Osteoblast (primary cell): ENCODE measurements at places on chromosomes 4 and X.

DNA sequence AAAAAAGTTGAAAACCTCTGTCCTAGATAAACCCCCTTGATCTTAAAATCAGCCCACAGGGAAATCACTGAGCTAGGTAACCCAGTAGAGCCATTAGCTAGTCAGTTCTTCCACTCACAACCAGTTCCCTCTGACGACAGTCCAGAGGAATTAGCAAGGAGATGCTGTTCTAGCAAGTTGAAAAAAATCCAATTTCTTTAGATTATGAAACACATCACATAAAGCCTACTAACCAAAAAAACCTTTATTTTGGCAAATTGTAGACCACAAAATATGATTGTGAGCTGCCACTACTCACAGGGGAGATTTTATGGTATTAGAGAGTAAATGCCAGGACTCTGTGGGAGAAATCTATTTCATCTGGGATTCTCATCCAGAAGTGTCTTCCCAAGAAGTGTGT is 22.6 kb downstream of the ADAMTS3 start:
- DNase-seq: no peak

DNA sequence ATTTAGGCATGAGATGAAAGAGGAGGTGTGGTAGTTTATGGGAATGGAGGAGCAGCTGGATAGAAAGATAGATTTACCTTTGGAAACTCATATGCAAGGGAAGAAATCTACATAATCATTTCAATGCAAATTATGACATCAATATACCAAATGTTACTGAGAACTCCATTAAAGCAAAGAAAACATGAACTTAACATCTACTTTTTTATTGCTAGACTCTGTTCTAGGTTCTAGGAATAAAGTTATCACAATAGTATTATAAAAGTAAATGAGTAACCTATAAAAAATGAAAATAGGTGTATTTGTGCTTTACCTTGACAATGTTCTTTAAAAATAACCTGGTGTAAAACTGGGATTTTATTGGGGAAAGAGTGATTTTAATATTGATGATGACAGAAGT is 221.6 kb upstream of the SLIT2 start:
- no peak for DNase-seq

DNA sequence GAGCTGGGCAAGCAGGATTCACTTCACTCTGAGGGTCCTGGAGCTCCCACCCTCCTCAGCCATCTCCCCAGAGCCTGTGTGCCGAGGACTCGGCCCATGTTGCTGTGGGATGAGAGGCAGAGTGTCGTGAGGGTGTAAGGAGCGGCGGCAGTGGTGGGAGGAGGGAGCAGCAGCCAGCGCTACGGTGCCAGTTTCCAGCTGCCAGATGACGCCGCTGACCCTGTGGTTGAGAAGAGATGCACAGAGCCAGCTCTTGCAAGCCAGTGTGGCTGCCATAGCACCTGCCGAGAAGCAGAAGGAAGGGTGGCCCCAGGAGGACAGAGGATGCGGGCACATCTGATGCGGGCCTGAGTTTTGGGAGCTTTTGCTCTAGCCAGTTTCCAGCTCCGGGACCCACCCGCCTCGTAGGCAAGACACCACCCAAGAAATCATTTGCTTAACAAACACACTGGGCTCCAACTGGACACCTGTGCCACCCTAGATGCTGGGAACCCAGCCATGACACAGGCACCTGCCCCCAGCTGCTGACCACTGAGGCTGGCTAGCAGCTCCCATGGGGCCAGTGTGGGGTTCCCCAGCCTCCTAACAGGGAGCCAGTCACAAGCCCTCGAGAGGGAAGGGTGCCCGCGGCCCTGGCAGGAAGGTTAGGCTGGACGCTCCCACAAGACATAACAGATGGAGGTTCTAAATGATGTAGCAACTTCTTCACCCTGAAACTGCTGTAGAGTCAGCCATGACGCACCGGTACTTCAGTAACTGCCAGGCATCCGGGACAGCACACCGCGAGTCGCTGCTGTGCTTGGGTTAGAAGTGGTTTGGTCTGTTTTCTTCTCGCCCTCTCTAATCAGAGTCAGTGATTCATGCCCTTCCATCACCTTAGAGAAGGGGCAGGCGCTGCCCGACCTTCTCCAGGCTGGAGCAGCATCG is 8.9 kb downstream of the MSANTD1 start:
- DNase-seq: peak; percentile 98

GRCh38 chr4:169933531-169933930 is 92.7 kb downstream of the MFAP3L start:
- no peak for DNase-seq

GRCh38 chrX:153635788-153636668 is 11.0 kb upstream of the DUSP9 start:
- DNase-seq: peak; percentile 93

DNA sequence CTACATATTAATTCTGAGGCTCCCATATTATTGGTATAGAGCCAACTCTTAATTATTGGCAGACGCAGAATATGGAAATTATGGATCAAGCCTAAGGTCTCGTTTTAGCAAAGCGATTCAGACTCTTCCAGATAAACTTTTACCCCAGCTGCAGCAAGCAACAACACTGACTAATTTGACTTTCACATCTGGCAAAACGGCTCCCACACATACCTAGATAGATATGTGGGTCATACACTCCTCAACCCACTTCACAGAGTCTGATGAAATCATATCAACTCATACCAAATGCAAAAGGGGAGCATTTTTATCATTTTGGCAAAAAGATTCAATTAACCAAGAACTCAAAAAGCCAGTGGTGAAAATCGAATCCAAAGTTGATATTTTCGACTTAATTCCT is 36.3 kb upstream of the KDR start:
- no peak for DNase-seq

- DNase-seq: no peak
Measured at GRCh38 chr4:27000820-27001219, 140.2 kb downstream of the STIM2 start.

DNA sequence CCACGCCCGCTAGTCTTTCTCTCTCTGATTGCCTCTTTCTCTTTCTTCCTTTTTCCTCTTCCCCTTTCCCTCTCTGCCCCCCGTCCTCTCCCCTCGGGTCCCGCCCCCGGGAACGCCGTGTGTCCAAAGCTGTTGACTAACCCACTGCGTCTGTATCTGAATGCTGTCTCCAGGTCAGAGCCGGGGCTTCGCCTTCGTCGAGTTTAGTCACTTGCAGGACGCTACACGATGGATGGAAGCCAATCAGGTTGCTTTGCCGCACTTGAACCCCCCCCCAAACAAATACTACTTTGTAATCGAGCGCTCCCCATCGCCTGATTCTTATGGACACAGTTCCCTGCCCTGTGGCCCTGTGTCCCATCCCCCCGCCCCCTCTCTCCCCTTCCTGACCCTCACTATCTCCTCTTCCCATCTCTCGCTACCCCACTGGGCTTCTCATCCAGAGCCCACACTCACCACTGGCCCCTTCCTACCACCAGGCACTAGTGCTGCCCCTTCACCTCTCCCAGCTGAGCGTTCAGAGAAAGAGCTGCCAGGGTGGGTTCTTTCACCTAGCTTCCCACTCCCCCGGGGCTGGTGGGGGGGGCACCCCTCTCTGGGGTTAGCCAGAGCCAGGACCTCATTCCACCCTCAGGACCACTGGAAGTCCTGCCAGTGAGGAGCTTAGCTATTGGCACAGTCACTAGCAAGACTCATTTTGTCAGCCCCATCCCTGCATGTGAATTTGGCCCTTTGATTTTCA is 18.6 kb upstream of the UBA1 start:
- peak; percentile 83 for DNase-seq

GRCh38 chrX:136574548-136574947 is 42.5 kb downstream of the VGLL1 start:
- no peak for DNase-seq

DNA sequence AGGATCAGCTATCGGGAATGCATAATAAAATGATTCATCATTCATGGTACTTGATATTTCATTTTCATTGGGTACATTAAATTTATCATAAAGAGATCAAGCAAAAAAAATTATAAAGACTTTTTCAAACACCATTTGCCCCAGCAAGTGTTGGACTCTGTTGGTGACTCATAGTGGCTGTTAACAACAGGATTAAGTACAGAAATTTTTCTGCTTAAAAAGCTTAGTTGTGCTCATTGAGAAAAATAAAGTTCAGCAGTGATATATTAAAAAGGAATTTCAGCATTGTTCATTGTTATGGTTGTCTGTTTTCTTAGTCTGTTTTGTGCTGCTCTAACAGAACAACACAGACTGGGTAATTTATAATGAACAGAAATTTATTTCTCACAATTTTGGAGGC is 86.2 kb upstream of the PCDH10 start:
- DNase-seq: no peak

GRCh38 chr4:121462660-121463261 is 81.9 kb upstream of the QRFPR start:
- no peak for DNase-seq

DNA sequence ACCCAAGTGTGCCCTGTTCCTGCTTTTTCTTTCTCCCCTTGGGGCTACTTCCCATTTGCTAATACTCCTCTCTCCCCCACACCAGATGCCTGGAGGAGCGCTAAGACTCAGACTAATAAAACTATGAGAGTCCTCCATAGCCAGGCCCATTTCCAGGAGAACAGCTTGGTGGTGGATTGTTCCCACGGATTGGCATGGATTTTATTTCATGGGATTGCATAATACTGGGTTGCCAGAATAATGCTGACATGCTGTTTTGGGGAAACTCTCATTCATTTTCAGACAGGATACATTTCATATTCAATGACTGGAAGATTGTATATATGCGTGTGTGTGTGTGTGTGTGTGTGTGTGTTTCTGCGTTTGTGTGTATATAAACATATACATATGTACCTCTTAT is 447.5 kb upstream of the PITX2 start:
- DNase-seq: no peak

DNA sequence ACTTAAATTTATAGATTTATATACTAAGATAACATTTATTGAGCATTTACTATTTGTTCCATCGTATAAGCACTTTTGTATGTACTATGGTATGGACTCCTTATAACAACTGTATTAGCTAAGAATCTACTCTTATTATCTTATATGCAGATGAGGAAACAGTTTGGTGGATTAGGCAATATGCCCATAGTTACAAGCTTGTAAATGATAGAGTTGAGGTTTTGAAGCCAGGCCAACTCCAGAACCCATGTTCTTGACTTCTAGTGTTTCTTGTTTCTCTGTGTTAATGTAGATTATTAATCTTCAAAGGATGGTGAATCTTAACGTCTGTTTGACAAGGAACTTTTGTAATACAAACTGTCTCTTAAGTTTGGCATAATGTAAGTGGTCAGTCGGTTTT is 71.3 kb downstream of the STIM2 start:
- no peak for DNase-seq

GRCh38 chr4:88957570-88957969 is 99.4 kb downstream of the FAM13A start:
- no peak for DNase-seq

DNA sequence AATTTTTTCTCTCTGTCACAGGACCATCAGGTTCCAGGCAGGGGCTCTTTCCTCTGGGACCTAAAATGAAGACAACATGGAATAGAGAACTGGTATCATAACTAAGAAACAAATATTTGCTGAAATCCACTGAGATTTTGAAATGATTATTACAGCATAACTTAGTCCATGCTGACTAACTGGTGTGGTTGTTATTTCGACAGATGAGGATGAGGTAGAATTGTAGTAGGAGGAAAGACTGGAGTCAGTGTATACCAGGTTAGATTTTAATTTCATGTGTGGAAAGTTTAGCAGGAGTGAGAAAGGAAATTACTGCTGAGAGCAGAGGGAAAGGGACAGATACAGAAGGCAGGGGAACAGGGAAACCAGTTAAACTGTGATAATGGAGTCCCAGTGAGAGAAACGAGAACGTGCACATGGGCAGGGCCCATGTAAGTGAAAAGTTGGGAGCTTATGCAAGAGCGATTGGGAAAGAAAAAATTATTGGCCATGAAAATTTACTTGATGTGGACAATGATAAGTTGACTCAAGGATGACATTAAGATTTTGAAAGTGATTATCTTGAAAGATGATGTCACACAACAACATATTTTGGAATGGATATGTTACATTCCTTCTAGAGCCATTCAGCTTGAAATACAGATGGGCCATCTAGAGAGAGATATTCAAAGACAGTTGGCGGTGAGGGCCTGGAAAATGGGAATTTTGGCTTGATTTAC is 98.7 kb upstream of the DDIT4L start:
- DNase-seq: no peak

DNA sequence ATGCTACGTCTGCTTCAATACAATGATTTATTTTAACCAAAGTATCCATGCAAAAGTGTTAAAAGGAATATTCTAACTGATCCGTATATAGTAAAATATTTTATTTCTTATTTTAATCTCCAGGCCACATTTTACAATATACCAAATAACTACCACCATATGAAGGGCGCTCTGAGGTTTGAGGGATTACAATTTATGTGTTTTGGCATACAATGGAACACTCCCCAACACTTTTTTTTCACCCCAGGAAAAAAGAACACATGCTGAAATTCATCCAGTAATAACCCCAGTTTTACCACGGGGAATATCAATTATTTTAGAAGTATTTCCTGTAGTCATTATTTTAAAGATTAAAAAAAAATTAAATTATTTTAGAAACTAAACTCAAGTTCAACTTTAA is 65.4 kb downstream of the APBB2 start:
- no peak for DNase-seq

- DNase-seq: no peak
Measured at GRCh38 chrX:122579526-122579925, 604.6 kb upstream of the GRIA3 start.

DNA sequence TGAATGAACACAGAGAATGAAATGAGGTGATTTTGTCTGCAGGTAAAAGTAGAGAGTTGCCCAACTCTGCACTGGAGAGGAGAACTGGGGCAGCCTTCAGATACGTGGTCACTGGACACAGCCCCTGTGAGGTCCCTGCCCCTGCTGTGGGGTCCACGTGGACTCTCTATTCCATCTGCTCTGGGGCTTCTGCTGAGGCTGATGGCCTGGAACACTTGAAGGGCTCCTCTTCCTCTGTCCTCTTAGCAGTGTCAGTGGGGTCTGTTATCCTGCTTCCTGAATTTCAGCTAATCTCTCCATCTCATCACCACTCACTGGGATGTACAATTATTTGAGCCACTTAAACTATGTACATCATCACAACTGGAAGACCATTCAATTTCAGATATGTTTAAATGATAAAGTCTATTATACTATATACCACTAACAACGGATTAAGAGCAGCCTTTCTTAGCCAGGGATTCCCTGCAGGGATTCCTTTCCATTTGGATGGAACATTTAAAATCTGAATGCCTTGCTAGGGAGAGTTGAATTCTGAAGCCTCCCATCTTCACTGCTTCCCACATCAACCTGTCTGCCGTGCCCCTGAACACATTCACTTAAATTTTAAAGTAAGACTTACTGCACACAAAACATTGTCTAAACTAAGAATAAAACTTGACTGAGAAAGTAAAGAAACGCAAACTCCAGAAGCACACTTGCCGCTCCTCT is 74.0 kb downstream of the CC2D2A start:
- DNase-seq: no peak
